Kidney epithelial cell (primary cell): ENCODE measurements at places on chromosomes 3 and 15. TPM values are rescaled to one million over a fixed set of nuclear protein-coding genes. Genes with fewer than 3 reads are reported as not detected.

DNA sequence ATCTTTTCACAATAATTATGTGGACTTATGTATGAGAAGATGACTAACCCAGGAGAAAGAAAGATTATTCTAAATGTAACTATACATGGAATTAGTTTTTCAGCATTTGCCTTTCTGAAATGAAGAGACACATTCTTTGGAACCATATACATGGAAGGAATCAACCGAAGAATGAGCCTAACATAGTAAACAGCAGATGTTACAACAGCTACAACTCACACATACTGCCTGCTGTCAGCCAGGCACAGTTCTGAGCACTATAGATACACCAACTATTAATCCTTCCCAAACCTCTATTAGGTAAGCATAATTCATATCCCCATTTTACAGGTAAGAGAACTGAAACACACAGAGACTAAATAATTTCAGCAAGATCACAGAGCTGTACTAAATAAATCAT lies 840.0 kb downstream of the ROBO1 start:
- DNase-seq, result no peak

DNA sequence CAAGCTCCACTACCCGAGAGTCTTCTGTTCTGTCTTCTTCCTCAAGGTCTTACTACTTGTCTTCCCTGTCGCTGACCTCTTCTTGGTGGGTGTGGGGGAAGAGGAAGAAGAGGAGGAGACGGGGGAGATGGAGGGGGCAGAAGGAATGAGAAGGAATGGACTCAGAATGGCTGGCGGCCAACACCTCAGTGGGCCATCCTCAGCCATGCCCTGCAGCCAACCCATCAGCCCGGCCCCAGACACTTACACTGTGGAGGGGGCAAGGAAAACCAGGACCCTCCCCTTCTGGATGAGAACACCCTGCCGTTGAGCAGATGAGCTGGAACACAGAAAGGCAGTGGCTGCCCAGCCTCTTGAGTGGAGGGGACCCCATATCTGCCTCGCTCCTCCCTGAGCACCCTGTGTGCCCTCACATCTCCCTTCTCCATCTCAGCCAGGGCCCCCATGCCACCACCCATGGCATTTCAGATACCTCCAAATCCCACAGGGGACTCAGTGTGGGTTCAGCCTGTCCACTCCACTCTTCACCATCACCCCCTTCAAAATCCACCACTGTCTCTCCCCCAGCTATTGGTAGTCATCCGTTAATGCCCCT lies 45.5 kb upstream of the PRR23E start:
- no peak for DNase-seq

- DNase-seq, result no peak
These were observed 240.2 kb downstream of the ADAMTS17 start for GRCh38 chr15:100101426-100102089.

GRCh38 chr3:37323494-37323893 lies 149.1 kb upstream of the LRRFIP2 start:
- DNase-seq, result no peak

GRCh38 chr3:184687363-184688015 lies 24.4 kb downstream of the MAGEF1 start:
- no peak for DNase-seq

DNA sequence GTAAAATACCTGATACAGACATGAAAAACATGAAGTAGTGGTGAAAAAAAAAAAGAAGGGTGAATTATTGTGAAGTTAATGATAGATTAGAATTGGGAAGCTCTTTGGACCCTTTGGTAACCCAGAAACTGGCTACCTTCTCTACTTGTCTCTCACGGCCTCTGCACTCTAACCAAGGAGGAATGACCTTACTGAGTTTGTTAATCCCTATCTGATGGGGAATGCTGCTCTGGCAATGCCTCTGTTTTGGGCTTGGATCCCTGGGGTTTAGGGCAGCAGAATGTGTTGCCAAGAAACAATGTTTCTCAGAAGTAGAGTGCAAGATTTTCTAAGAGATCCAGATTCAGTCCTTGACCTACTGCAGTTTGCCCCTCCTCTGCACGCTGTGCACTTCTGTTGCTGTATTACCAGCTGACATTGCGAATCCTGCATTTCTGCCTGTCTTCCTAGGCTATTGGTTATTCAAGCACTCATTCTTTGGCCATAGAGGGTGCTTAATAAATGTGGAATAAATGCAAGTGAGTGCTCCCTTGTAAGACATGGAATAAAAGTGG lies 49.2 kb upstream of the MAP3K13 start:
- DNase-seq, result no peak

The NMNAT3 gene
- 6.6 and 8.6 TPM in 2 replicates for total RNA-seq

- DNase-seq, result no peak
These were observed 64.5 kb downstream of the MDFIC2 start for GRCh38 chr3:70247955-70248354.

The AGTR1 gene
- not detected in 2 replicates for total RNA-seq

GRCh38 chr3:12423918-12424630 lies 60.2 kb upstream of the TSEN2 start:
- no peak for DNase-seq

The FOXL2 gene
- 0.54 and 0.68 TPM in 2 replicates for total RNA-seq

The EFCC1 gene
- total RNA-seq, result 0.14 TPM in 1 of 2 replicates, not detected in the other

- DNase-seq, result no peak
These were observed 258.3 kb downstream of the DIPK2A start for GRCh38 chr3:144229953-144230352.

DNA sequence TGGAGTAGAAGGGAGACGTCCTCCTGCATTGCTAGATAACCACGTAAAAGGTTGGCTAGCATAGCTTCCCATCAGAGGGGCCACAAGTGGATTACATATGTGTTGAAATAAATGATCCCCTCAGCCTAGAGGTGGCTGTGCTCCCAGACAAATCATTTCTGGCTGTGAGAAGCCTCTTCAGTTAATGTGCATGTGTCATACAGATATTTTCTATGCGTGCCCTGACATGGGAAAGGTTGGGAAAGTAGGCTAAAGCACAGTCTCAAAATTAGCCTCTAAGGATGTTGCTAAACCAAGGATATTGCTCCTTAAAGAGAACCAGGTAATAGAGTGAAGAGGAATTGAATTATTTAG lies 17.8 kb downstream of the USP3 start:
- DNase-seq, result no peak

- no peak for DNase-seq
These were observed 1.5 kb upstream of the SNX22 start for GRCh38 chr15:64149893-64150578.

DNA sequence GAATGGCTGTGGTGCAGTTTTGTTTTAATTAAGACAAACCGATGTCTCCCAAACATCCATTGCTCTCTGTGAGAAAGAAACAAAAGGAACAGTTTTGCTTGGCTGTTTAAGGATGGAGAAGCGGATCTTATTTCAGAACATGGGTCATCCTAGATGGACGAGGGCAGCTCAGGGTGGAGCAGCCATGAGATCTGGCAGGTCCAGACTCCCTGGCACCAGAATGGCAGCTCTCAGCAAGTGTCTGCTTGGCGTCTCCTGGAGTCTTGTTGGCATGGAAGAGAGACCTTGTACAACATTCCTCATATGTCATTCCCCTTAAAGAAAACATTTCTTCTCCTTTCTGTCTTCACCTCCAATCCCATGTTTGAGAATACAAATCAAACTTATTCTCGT lies 93.8 kb downstream of the ADAMTSL3 start:
- DNase-seq, result no peak

GRCh38 chr15:70248116-70249025 lies 150.7 kb upstream of the TLE3 start:
- no peak for DNase-seq

DNA sequence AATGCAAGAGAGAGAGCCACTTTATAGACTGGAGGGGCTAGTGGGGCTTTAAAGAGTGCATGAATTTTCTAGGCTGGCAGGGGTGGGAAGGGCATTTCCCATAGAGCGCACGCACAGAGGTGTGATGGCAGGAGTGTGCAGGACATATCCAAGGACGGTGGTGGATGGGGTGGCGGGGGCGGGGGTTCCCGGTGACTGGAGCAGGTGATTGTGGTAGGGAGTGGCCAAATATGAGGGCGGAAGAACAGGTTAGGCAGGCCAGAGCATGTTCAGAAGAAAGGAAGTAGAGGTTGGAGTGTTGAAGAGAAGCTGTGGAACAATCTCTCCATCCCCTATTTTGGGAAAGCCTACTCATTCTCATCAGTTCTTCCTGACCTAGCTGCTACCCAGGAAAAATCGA lies 18.1 kb downstream of the FAM81A start:
- no peak for DNase-seq

DNA sequence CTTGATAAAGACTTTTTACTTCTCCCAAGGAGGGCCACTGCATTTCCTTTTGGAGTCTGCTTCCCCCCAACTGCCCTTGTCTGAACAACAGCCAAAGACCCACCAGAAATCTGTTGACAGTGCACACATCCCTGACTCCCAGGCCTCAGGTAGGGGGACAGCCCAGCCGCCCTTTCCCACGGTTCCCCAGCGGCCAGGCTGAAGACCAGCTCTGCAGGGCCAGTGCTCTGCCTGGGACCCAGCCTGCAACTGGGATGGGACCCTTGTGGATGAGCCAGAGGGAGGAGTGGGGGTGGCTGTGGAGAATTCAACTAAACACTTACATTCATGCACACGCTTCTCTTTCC lies 8.1 kb upstream of the PRR23E start:
- DNase-seq, result no peak

DNA sequence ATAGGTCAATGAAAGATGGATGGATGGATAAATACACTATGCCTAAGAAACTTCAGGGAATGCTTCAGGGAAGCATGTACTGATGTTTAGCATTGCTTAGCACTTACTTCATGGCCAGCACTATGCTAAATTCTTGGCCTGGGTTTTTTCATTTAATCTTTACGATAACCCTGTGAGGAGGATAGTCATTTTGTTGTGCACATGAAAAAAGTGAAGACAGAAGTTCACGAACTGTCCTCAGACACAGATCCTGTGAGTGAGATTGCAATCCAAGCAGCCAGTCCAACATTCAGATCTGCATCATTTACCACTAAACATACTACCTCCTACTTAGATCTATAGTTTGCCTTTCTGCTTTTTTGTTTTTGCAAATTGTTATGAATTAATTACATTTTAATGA lies 510.8 kb upstream of the AGTR1 start:
- DNase-seq, result no peak

DNA sequence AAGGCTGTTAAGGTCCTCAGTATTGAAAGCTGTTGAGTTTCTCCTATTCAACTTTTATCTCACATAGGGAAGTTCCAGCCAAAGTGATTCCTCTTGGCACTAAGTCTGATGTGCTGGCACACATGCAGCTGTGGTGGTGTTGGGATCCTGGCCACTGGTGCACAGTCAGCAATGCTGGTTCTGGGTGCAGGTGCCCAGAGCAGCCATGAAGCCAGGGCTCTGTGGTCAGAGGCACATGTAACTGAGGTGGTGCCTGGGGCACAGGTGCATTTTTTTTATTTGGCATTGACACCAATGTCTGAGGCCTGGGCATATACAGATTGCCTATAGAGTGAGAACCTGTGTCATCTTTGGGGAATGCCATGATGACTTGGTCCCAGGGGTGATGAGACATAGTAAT lies 271.4 kb downstream of the POLQ start:
- no peak for DNase-seq

The MYL3 gene
- 0.54 and 2.7 TPM in 2 replicates for total RNA-seq

The DBR1 gene
- total RNA-seq, result 16.7 and 17.2 TPM in 2 replicates

DNA sequence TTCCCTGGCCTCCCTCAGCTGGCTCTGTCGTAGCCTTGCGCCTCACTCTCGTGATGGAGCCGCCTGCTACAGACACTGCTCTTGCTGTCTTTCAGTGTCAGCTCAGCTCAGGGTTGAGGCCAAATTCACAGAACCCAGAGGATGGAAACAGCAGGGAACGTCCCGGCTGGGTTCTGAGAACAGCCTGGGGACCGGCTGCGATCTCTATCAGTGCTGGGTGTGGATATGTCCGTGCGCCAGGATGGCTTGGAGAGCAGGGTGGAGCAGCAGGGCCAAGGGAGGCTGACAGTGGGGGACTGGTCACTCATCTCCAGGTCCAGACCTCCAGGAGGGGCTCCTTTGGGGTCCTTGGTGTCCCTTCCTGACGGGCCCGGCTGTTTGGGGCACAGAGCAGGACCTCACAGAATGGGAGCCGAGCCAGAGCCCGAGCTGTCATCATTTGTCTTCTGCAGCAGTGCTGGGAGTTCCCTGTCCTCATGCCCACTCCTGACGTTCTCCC lies 18.4 kb downstream of the KLF15 start:
- no peak for DNase-seq

The NME9 gene
- total RNA-seq, result not detected in 2 replicates

The SLC9C1 gene
- 2.2 TPM in 1 of 2 replicates, not detected in the other for total RNA-seq

GRCh38 chr3:148847351-148847750 lies 17.7 kb upstream of the CPA3 start:
- DNase-seq, result no peak

The TFRC gene
- 81.9 and 97.9 TPM in 2 replicates for total RNA-seq

The NR2E3 gene
- not detected in 2 replicates for total RNA-seq

- no peak for DNase-seq
These were observed 985 bp downstream of the TRPC1 start for GRCh38 chr3:142724682-142725356.

The EPHA6 gene
- total RNA-seq, result not detected in 2 replicates

DNA sequence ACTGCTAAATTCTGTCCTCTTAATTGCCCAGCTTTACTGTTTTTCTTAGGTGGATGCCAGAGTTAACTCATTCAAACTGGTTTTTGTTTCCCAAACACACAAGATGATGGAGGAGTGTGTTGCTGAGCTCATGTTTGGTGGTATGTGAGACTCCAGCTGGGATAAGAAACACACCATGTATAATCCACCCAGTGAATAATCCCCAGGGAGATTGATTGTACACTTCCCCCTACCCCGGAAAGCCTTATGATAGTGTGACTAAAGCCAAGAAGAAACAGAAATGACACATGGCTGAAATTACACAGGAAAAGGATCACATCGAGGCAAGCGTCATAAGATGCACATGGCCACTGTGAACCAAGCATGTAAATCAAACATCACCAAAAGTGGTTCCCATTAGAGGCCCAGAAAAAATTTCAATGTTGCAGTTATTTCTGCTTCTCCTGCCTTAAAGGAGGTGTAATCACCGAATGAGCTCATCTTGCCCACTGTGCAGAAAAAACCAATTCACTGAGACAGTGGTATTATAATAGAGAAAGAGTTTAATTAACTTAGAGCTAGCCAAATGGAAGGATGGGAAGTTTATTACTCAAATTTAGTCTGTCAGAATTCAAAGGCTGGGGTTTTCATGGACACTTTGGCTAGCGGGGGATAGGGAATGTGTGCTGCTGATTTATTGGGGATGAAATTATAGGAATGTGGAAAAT lies 56.7 kb upstream of the MAGI1 start:
- no peak for DNase-seq

DNA sequence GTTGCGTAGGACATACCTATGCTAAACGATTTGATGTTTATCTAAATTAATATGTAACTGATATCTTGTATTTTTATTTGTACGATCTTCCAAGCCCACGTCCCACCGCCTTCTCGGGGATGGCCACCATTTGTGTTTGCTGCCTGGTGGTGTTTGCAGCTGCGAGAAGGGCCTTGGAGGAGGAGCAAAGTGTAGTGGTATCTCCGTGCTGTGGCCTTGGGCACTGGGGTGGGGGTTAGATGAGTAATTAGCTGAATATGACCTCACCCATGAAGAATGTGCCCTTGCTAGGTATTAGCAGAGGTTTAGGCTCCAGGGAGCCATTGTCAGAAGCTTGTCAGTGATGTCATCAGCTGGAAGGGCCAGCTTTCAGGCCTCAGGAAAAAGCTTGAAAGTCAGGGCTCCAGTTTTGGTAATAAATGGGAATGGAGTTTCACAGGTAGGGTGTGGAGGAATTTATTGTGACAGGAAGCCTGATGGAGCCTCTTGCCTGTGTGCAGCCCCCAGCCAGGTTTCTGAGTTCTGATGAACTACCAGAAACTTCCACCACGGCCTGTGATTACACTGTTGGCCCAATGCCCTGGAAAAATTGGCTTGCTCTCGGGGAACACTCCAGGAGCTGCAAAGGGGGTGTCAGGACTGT lies 41.0 kb downstream of the FLNB start:
- DNase-seq, result peak; percentile 97
